GM13976 (cell line): ENCODE measurements at places on chromosomes 2 and 18.
A peak's percentile ranks its signal among the peaks of the same experiment; 100 is the strongest.

GRCh38 chr18:36760598-36760997 lies 68.2 kb downstream of the TPGS2 start:
- DNase-seq, result no peak

GRCh38 chr2:72077702-72078169 lies 69.9 kb downstream of the CYP26B1 start:
- DNase-seq, result no peak

DNA sequence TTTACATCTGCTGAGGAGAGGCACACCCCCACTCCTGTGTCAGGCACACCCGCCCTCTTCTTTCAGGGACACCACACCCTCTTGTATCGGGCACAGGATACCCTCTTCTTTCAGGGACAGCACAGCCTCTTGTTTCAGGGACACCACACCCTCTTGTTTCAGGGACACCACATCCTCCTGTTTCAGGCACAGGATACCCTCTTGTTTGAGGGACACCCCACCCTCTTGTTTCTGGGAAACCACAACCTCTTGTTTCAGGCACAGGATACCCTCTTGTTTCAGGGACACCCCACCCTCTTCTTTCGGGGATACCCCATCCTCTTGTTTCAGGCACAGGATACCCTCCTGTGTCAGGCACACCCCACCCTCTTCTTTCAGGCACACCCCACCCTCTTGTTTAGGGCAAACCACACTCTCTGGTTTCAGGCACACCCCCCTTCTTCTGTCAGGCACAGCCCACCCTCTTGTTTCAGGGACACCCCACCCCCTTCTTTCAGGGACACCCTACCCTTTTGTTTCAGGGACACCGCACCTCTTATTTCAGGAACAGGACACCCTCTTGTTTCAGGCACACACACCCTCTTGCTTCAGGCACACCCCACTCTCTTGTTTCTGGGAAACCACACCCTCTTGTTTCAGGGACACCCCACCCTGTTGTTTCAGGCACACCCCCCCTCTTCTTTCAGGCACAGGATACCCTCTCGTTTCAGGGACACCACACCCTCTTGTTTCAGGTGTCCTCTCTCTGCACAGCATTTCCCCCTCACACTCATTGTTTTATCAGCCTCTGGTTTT lies 96.2 kb downstream of the TPO start:
- DNase-seq, result no peak

DNA sequence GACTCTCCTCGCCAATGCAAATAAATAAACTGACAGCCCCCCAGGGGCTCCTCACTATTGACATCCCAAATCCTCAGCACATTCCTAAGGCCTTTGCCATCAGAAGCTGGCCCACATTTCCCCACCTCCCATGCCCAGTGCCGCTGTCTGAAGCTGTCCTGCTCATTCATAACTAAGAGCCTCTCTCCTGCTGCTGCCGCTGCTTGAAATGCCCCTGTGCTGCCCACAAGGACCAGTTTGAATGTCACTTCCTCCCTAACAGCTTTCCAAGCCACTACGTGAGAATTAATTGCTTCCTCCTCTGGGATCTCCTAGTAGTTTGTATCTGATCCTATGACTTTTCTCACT lies 151.6 kb upstream of the CAPN13 start:
- no peak for DNase-seq

GRCh38 chr18:55522011-55522410 lies 66.0 kb downstream of the TCF4 start:
- DNase-seq, result no peak

DNA sequence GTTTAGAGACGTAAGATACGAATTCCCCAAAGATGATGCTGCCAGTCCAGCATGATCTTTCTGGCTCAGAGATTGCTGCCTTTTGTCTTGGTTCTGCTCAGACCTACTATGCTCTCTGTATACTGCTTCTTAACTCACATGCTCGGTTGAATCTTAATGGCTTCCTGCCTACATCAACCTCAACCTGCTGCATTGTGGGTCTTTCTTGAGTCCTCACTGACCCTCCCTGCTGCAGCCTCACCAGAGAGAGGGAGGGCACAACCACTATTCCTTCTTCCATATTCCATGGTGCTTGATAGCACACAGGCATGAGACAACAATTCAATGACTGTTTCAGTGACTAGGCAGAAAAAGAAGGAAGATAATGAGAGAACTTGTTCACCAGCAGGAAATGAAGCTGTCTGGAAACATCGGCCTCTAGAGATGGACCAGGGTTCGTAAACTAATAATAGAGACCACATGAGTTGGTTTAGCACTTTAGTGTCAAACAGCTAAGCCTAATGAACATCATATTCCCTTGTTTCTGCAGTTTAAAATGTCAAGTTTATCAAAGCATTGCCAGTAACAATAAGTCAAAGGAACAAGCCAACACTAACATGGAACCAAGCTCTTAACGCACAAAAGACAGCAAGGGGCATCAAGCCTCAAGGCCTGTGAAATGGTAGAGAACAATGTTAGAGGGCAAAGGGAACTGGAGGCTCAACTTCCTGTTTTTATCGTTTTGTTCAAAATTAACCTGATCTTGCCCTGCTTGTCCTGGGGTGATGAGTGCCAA lies 333.9 kb downstream of the PDE11A start:
- DNase-seq, result no peak

- DNase-seq, result no peak
These were observed 80.0 kb upstream of the PXDN start for GRCh38 chr2:1824202-1824905.

DNA sequence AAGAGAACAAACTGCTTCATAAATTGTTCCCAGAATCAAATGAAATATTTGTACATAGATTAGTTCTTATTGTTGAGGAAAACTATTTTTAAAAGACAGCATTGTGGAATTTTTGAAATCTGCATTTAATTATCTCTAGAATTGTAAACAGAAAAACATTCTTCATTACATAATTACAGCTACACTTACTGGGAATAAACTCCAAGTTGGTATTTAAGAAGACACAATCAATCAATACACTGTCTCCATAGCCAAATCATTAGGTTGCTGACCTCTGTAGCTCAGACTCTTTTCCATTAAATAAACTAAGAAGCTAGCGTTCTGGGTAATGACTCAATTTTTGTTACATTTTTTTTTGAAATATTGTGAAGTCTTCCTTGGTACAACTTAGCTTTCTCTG lies 70.2 kb upstream of the PIEZO2 start:
- no peak for DNase-seq

GRCh38 chr2:232315049-232315922 lies 63.3 kb upstream of the ALPP start:
- peak; percentile 68 for DNase-seq

GRCh38 chr2:172434821-172435605 lies 7.6 kb downstream of the ITGA6 start:
- no peak for DNase-seq

DNA sequence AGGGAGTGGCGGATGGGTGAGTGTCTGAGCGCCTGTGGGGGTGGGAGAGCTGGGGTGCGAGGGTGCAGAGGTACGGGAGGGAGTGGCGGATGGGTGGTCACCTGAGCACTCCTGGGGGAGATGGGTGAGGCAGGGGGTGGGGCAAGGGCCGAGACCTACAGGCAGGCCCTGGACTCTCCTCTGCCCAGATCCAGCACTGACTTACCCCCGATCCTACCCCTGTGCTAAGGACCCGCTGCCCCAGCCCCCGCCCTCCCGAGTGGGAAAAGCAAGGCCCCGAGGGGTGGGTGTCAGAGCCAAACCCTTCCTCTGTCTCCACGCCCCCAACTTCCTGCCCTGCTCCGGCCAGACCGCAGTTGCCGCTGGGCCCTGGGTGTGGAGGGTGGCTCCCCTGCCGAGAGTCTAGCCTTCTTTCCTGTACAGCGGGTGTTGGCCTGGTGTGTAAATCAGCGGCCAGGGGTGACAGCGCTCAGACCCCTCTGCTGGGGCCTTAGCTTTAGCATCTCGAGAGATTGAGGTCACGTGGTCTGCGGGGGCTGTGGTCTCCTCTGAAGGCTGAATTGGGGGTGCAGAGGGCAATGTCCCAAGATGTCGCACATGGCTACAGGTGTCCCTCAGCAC lies 12.5 kb downstream of the BOK start:
- no peak for DNase-seq

GRCh38 chr2:143968860-143969259 lies 551.1 kb downstream of the ZEB2 start:
- DNase-seq, result no peak

GRCh38 chr2:9308186-9308955 lies 101.8 kb downstream of the ASAP2 start:
- DNase-seq, result no peak

DNA sequence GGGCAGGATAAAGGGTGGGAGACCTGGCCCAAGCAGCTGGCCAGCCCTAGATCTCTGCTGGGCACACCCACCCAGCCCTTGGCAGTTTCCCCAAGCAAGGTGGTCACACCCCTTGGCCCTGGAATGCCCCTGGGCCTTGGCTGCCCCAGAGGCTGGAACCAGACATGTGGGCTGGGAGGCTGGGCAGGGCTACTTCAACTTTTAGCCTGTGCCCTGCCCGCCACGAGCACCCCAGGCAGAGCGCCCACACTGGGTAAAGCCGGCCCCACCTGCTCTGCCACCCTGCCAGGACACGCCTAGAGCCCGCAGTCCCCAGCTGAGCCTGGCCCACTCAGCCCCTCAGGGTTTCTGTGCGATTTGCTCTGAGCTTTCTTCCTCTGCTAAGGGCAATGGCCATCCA lies 119.7 kb upstream of the SMAD2 start:
- no peak for DNase-seq

GRCh38 chr2:36577884-36578283 lies 20.1 kb downstream of the FEZ2 start:
- DNase-seq, result no peak

DNA sequence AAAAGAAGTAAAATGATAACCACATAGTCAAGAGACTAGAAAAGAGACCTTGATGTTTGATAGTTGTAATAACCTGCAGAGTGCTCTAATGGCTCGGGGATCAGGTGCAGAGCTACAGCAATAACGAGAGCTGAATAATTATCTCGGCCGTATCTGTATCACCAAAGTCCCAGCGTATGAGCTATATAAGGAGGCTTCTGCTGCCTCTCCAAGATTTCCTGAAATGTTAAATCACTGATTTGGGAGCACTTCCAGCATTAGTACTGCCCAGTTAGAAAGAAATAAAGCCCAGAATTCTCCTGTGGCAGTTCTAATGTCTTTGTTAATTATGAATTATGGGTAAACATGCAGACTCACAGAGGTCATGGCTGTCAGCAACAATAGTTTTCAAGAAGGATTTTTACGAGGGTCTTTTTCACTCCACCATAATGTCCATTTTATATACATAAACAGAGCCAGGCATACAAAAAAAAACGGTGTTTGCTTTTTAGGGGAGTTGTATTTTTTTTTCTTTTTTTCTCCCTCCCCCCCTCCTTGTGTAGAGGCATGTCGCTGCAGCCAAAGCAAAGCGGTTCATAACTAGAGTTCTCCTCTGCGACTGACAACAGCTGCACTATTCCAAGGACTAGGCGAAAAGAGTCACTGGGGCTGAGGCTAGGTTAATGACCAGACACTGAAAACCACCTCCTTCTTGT lies 168.3 kb upstream of the VRK2 start:
- no peak for DNase-seq

- DNase-seq, result no peak
These were observed 458.7 kb upstream of the HS6ST1 start for GRCh38 chr2:128777196-128778035.

DNA sequence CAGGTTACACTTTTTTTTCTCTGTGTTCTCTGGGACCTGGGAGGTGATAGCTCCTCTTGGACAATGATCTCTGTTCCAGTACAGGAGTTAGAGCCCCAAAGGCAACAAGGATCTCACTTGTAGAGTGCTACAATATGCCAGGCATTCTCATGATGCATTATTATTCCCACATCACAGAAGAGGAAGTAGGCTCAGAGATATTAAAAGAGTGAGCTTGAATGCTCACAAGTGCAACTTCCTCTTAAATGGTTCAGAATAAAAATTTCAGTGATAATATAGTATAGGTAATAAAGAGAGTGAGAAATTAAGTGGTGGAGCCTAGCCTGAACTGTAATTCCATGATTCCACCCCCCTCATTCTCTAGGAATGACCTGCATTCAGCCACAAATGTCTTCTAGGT lies 21.4 kb downstream of the POLE4 start:
- no peak for DNase-seq

- peak; percentile 82 for DNase-seq
These were observed 30.0 kb downstream of the MEMO1 start for GRCh38 chr2:31980674-31981356.

DNA sequence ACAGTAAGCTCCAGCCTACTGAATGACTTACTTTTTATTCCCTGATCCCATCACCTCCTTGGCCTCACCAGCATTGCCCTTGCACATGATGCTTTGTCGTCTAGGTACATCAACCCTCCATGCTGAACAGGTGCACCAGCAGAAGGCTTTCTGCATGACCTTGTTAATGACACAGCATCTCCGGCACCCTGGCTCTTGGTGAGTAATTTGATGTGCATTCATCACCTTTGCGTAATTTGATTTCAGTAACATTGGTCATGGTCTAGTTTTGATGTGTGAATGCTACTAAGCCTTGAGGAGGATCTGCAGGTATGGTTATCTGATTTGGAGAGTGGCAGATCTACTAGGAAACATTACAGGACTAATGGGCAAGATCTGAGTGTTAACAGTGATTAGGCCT lies 103.6 kb downstream of the STK39 start:
- DNase-seq, result no peak

- DNase-seq, result peak; percentile 41
These were observed at the start of gene NOL4 for GRCh38 chr18:34224423-34225217. Gene NOL4, minus strand, starts transcription at chr18:34224913. Its CDS starts 1,660 bp downstream, at chr18:34223253.

GRCh38 chr2:156663757-156664409 lies 227.7 kb downstream of the GPD2 start:
- DNase-seq, result peak; percentile 27

DNA sequence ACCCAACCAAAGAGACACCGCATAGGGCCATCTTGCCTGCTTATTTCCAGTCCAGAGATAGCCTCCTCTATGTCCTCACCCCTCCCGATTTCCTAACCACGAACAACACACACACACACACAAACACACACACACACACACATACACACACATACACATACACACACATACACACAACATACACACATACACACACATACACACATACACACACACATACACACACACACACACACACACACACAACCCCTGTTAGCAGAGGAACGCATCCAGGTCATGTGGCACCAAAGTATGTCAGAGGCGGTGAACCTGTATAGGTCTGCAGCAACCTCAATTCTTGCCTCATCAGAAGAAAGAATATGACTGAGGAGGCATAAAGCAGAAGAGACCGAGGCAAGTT lies 18.5 kb upstream of the DNER start:
- no peak for DNase-seq

DNA sequence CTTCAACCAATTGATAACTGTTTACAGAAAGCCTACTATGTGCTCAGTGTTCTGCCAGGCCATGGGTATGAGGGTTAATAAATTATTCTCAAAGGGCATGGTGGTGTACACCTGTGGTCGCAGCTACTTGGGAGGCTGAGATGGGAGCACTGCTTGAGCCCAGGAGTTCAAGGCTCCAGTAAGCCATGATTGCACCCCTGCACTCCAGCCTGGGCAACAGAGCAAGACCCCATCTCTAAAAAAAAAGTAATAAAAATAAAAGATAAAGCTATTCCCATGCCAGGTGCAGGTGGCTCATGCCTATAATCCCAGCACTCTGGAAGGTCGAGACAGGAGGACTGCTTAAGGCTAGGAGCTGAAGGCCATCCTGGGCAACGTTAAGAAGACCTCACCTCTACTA lies 8.0 kb downstream of the SPRED2 start:
- no peak for DNase-seq

GRCh38 chr2:172667581-172668325 lies 67.9 kb upstream of the RAPGEF4 start:
- DNase-seq, result no peak

GRCh38 chr2:179172894-179173293 lies 91.7 kb downstream of the SESTD1 start:
- no peak for DNase-seq

GRCh38 chr2:225040142-225040541 lies 2.1 kb downstream of the DOCK10 start:
- no peak for DNase-seq
